ENCODE measurements at places on chromosomes 11 and 22.

- no peak for DNase-seq
Observed at GRCh38 chr11:112582366-112582765, 321.7 kb upstream of the PLET1 start.

DNA sequence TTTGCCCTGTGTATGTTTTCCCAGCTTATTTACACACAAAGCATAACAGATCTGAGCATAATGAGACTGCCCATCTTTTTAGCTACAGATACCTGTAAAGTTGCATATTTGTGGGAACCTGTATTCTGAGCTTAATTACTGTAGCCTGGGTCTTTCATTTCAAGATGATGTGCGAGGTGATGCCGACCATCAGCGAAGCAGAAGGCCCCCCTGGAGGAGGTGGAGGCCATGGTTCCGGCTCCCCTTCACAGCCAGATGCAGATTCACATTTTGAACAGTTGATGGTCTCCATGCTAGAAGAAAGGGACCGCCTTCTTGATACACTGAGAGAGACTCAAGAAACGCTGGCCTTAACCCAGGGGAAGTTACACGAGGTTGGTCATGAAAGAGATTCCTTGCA, 1.5 kb downstream of the PPFIA1 start:
- DNase-seq = no peak

DNA sequence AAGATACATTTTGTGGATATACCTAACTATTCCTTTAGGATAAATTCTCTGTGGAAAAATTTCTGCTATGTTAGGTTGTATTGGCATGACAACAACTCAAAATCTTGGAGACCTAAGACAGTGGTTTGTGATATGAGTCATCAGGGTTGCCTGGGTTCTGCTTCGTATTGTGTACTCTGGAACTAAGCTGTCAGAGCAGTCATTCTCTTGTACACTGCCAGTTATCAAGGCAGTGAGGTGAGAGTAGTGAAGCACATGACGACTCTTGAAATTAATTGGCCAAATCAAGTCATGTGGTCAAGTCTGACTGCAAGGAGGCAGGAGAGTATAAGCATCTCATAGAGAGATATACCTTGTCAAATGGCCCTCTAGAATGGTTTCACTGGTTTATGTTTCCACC, 104.4 kb downstream of the FANCF start:
- DNase-seq = no peak

- DNase-seq = no peak
Observed at GRCh38 chr11:123055191-123055901, 6.6 kb downstream of the HSPA8 start.

GRCh38 chr22:49966041-49966773, 5.6 kb downstream of the PIM3 start:
- no peak for DNase-seq

DNA sequence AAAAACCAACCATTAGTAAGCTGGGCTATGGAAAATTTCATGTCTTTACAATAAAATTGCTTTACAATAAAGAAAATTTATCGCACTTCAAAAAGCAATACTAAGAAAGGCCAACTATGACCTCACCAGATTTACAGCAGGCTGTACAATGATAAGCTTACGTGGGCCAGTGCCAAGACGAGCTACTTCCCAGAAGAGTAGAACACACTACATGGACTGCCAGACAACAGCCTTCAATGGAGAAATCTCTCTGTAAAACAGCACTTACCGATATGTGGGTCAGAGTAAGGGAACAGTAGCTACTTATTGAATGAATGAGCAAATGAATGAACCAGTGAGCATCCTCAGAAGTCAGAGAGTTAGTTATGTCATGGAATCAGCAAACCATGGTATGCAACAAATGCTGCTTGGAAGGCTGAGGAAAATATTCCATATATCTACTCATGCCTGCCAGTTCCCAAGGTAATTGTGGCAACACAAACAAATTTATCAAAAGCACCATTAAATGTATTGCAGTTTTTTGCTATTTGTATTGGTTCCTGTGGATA, 74.4 kb downstream of the SLC36A4 start:
- DNase-seq = no peak

DNA sequence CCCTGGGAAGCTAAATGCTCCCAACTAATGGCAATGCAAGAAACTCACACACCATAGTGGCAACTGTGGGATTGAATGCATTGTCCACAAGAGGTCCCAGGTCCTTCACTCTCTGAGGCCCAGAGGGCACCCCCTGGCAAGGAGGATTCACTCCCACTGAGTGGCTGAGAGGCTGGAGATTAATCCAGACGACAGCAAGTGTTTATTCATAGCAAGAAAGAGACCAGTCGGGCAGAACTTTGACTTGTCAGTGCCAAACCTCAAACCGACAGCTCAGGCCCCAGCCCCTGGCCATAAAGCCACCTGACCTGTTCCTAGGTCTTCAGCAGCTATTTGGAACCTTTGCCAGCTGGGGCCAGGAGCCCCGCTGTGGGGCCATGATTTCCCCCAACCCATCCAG, 54.5 kb upstream of the MPEG1 start:
- no peak for DNase-seq

DNA sequence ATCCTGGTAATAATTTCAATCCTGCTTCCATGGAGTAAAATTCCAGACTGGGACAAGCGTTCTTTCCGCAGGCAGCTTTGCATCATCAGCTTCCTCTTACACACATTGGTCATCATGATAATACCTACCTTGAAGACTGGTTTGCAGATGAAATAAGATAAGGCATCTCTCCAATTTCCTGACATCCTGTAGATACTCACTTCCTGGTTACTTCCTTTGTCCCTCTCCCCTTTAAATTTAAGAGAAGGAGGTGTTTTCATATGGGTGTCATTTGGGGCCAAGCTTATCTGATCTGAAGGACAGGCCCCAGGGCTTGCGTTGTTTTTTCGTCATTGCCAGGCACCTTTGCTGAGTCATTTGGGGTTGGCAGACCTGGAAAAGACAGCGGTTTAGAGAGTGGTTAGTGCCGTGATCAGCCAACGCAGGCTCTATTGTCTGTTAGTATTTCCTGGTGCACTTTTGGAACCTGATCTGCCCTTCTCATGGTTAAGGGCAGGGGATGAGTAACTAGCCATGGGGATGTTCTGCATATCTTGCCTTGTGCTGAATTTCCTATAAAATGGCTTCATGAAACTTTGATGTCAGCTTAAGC, 24.1 kb downstream of the GRAMD1B start:
- DNase-seq = no peak

DNA sequence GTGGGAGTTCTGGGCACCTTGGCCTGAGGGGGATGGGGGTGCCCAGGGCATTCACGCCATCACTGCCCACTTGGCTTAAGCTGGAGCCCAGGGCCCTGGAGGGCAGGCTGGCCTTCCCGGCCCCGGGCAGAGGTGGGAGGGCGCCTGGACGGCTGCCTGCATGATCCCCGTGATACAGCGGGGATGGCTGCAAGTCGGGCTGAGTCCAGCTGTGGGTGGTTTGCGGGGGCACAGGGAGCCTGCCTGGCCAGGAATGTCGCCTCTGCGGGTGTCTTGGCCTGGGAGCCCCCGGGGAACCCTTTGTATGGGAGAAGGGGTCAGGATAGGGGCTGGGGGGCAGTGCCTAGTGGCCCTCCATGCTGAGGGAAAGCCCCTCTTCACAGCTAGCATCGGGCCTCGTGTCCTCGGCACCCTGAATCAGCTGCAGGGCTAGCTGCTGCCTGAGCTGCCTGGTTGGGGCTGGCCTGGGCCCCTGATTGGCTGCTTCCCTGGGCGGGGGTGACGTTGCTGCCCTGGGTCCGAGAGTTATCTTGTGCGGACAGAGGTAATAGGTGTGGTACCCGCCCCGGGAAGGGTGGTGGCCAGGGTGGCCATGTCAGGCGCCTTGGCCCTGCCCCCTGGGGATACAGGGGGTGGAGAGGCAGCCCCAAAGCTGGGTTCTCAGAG, 8.3 kb downstream of the BRSK2 start:
- DNase-seq = no peak

DNA sequence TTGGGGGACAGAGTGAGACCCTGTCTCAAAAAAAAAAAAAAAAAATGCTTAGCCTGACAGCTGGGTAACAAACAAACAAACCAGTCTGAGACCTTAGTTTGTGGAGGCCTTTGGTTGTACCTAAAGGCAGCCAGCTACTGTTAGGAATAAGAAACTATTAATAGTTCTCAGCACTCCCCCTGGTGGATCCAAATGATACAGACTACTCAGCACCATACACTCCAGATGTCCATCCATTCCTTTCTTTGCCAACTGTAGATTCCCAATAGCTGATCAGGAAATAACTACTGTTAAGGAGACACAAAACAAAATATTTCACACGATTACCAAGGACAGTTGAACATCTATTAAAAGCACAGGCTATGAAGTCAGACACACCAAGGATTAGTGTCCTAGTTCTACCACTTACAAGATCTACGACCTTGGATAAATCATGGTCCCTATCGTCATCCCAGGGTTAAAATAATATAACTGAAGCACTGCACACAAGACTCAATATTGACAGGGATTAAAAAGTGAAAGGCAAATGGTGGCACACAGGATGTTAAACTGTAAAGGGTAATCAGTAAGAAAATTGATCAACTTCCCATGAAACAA, 17.2 kb downstream of the CLDN25 start:
- DNase-seq = no peak

DNA sequence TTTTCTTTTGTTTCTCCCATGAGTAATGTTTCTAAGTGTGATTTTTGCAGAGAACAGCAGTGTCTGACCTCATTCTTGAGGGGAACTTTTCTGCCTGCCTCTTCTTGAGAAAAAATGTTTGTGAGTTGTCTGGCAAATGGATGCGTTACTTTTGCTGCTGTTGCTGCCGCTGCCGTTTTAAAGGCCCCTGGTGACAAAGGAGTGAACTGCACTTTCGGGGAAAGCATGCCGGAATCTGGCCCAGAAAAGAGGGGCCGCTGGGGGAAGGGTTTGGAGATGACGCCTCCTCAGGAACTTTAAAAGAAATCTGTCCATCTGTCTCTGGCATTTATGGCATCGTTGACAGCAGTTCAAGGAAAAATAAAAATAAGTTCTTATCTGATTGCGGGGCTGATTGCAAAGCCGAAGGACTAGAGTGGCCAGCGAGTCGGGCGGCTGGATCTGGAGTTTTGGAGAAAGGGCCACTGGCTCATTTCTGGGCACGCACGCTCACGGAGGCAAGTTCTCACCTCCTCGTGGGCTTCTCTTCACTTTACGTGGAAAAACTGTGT, 16.5 kb downstream of the ZBTB16 start:
- DNase-seq = peak; percentile 39

DNA sequence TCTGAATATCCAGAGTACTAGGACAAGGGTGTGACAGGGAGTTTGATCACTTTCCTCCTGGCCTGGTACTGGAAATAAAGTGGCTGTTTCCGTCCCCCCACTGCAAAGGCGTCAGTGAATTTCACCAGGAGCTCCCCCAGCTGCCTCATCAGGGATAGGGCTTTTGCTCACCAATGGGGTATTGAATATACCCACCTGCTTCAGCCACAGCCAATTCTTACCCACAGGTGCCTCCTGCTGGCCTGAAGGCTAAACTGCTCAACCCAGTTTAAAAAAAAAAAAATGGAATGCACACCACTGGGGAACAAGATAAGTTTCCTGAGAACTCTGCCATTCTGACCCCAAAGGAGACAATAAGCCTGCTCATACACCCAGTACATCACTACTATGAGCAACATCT, 65.3 kb upstream of the MS4A8 start:
- no peak for DNase-seq

- peak; percentile 8 for DNase-seq
Observed at GRCh38 chr11:120125024-120125423, 12.9 kb downstream of the TRIM29 start.

DNA sequence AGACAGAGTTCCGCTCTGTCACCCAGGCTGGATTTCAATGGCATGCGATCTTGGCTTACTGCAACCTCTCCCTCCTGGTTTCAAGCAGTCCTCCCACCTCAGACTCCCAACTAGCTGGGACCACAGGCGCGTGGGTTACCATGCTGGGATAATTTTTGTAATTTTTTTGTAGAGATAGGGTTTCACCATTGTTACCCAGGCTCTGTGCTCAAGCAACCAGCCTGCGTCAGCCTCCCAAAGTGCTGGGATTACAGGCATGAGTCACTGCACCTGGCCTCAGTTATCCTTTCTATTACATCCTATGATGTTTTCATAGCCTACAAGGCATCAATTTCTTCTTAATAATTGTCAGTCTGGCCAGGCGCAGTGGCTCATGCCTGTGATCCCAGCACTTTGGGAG, 36.5 kb downstream of the LRRC74B start:
- DNase-seq = no peak

GRCh38 chr22:17945888-17946648, 78.3 kb downstream of the MICAL3 start:
- DNase-seq = no peak

DNA sequence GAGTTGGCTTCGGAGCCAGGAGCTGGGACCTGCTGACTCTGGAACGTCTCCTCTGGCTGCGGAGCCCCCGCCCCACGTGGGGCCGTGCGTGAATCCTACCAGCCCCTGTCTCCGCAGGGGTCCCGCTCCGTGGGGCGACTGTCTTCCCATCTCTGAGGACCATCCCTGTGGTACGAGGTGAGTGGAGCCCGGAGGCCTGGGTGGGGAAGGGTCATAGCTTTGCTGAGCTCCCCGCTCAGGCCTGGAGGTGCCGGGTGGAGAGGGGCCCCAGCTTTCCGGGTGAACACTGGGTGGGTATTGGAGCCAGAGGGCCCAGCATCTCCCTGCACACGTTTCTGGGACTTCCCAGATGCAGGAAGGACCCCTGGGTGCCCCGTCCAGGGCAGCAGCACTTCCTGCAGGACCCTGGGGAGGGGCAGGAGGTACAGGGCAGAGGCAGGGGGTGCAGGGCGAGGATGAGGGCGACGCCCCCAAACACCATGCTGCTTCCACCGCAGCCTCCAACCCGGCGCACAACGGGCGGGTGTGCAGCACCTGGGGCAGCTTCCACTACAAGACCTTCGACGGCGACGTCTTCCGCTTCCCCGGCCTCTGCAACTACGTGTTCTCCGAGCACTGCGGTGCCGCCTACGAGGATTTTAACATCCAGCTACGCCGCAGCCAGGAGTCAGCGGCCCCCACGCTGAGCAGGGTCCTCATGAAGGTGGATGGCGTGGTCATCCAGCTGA, 3.8 kb downstream of the MUC5AC start:
- no peak for DNase-seq

DNA sequence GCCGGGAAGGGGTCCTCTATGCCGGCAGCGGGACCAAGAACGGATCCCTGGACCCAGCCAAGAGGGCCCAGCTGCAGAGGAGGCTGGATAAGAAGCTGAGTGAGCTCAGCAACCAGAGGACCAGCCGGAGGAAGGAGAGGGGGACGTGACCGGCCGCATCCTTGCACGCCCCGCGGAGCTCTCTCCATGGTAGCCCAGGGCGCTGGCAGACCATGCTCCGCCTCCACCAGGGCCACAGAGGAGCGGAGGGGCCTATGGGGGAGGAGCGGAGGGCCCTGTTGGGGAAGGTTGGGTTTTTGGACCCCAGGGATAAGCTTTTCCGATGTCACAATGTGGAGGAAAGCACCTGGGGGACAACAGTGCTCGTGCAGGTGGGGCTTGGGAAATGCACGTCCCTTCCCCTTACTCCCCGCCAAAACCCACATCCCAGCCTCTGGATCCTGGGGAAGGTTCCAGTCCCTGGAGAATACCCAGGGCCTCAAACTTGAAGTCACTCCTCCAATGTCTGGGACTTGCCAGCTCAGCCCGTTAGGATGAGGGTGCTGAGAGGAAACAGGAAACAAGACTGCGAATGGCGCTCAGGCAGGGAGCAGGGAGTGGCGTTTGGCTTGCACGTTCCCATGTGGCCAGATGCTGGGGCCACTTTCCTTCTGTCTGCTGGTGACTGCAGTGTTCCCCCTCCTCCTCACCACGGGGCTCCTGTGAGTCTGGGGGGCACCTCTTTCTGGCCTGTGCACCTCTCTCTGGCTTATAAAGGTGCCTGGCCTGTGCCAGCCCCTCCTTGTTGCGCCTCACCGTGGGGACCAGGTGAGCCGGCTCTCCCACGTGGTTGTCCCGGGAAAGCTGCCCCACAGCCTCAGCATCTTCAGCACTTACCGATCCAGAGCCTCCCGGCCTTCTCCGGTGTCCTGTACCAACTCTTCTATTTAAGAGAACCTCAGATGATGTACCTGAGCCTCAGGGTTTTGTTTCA, 36.2 kb downstream of the IGHMBP2 start:
- no peak for DNase-seq

All from hypothalamus (tissue), 51 donors.